ENCODE measurements at places on chromosomes 16 and 17.
A peak's percentile ranks its signal among the peaks of the same experiment; 100 is the strongest.

DNA sequence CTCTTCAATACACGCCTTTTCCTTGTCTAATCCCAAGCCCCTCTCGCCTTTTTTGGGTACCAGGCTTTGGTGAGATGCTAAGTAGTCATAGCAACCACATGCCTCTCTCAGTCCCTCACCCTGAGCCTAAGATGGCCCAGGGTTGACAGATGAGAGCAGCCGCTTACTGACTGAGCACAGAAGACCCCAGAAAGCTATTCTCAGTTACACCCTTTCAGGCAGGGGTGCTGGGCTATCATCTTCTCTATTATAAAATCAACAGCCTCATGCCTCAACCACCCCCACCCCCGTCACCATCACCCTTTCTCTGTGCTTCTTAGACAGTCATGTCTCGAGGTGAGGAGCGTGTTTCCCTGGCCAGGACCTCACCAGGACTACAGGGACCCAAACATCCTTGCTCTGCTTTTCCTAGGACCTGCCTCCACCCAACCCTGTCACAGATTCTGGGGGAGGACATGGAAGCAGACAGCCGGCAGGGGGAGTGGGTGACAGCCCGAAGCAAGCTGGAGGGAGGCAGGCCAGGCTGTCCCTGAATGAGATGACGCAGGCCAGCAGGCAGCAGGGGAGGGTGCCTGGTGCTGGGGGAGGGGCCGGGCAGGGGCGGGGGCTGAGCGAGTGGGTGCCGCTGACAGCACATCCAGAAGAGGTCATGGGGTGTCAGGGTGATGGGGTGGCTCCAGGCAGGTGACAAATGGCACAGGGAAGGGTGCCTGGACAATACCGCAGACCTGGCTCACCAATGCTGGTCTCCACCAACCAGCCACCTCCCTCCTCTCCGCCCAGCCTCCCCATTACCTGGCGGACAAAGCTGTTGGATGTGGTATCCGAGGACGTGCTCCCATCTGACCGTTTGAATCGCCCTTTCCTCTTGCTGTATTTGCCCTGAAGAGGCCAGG, 3.1 kb downstream of the CACNB1 start:
- DNase-seq, result peak; percentile 53

DNA sequence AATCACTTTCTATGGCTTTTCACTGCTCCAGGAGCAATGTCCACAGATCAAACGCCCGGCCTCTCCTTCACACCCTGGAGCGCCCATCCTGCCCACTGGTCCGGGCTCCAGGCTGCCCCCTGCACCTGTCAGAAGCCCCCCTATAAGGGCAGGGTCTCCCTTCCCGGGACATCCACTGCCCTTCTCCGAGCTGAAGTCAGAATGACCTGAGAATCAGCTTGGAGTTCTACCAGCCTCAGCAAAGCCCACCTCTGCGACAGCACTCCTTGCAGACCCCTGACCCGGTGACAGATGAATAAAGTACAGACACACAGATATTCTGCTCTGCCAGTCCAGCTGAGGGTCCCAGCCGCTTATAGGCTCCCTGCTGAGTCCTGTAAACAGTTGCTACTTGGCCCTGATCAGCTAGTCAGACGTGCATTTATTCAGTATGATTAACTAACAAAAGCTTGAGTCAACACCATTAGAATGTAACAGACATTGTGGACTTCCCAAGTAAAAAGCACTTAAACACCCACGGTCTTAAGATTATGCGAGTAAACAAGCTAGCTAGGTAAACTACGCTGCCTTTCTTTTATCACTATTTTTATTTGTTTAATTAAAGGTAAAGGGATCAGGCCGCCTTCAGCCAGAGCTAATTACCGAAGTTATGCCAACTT, 4.8 kb downstream of the SLC7A5 start:
- DNase-seq, result peak; percentile 1

- DNase-seq, result peak; percentile 33
Observed at GRCh38 chr16:57884655-57885133, 82.4 kb upstream of the KIFC3 start.

DNA sequence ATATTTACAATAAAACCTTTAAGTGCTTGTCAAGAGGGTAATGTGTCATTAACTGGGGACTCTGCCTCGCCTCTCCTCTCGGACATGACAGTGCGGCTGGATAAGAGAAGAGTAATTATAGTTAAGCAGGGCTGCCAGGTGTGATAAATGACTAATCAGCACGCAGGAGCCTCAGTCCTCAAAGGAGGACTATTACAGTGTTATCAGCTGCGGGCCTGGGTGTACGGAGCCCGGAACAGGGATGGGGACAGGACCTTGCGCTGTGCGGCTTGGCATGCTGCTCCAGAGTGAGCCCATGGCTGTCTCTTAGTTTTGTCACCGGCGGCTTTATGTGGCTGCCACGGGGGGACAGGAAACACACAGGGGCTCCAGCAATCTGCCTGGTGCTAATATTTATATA, 607.2 kb downstream of the MAF start:
- no peak for DNase-seq

GRCh38 chr17:79741751-79742588, 11.2 kb downstream of the ENPP7 start:
- DNase-seq, result peak; percentile 93

- no peak for DNase-seq
Observed at GRCh38 chr17:31408586-31408985, 17.1 kb downstream of the RAB11FIP4 start.

- no peak for DNase-seq
Observed at GRCh38 chr17:57631871-57632270, 113.2 kb downstream of the CCDC182 start.

DNA sequence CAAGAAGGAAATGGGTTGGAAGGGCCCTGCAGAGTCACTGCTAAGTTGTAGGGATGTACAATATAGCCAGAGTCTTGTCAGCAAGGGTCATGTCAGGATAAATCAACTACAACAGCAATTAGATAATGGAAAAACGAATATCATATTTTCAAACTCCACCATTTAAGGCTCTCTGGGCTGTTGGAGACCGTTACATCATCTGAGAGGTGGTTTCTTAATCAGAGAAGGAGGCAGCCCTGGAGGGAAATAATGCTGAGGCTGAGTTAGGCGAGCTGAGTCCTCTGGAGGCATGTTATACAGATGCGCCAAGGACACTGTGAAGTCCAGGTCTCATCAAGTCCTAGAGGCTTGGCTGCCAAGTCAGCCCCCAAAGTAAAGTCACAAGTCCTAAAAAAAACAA, 30.3 kb downstream of the LYRM9 start:
- no peak for DNase-seq

DNA sequence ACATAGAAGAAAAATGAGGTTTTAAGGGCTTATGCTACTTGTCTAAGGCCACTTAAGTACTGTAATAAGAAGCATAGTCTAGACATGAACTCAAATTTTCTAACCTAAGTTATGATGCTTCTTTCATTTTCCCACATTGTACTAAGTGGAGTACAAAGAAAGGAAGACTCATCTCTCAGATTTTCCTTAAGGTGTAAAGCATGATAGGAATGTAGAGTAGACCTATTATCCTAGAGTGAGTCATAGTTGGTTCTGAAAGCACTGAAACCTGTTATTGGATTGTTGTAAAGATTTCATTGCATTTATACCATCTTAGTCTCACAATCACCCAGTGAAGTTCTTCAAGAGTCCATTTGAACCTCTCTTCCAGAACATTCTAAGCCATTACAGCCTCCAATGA, 343.8 kb downstream of the TOX3 start:
- no peak for DNase-seq

DNA sequence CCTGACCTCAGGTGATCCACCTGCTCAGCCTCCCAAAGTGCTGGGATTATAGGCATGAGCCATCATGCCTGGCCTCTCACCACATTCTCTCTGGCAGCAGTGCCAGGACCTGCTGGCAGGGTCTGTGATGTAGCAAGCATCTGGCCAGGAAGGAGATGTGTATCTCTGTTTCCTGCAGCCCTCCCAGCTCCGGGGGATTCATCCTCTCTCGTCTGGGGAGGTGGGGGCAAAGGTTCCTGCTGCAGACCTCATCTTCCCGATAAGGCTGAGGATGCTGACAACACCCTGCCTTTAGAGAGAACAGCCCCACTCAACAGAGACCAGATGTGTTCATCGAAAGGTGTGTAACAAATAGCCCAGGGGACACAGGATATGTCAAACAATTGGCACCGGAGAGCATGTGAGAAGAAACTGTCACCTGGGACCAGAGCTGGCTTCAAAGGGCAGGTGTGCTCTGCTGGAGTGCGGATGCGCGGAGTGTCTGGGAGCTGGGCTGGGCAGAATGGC, 54.8 kb upstream of the SEC14L1 start:
- DNase-seq, result no peak

DNA sequence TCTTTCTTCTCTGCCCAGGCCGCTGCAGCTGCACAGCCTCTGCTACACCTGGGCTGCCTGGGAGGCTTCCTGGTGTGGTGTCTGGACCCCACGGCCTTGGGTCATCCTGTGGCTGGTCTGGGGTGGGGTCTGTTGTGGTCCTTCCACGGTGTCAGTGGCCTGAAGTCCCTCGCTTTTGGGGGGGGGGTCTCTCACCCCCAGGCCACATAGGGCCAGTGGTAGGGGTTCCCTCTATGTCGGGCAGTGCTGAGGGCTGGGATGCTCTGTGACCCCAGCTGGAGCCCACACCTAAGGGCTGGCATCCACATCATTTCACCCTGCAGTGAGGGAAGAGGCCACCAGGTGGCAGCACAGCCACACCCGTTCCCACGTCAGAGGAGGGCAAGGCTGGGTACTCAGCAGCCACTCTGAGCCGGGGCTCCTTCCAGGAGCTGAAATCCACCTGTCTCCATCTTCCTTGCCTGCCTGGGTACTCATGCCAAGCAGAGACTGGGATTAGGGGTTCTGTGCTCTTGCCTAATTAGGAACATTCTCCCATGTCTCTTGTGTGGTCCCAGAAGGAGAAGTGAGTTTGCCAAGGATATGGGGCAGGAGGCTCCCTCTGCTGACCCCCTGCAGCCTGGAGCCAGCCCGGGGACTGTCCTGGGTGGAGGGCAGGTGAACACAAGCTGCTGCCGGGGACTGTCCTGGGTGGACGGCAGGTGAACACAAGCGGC, 13.0 kb downstream of the ENGASE start:
- peak; percentile 93 for DNase-seq

DNA sequence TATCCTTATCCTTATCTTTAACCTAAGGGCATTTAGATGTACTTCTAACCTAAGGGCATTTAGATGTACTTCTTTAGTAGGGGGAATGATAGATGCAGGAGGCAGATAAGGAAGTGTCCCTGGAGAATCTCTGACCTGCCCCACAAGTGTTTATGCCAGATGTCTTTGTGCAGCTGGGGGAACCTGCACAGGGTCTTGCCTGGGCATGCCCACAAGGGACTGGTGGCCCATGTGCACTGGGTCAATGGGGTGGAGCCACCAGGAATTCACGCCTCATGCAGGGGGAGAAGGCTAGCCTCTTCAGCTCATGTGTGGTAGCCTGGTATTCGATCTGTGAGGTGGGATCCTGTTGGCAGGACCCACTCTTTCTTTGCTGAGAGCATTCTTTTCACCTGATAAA, 38.0 kb downstream of the CA10 start:
- DNase-seq, result no peak

- DNase-seq, result no peak
Observed at GRCh38 chr16:30000735-30001631, 4.9 kb downstream of the INO80E start.

DNA sequence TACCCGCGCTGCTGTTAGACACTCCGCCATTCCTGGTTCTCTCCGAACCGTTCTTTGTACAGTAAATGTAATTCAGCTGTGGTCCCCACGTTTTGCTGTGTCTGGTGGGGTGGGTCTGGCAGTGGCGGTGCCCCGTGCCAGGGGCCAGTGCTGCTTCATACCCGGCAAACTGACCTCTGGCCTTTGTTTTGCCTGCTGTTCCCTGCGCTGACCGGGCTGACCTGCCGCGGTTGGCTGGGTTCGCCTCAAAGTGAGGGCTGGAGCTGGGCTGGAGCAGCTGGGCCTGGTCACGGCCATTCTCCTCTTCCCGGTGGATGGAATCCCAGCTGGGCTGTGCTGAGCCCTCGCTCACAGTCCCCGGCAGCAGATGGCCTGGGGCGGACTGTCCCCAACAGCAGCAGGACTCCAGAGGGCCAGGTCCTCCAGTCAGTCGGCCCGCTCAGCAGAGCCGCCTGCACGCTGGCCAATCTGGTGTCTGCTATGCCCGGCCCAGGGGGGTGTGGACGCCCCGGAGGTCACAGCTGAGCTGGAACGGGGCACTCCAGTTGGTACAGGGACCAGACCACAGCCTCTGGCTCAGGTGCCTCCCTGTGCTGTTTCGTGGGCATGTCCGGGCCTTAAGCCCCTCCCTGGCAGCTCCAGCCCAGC, 1.5 kb upstream of the WFIKKN1 start:
- DNase-seq, result peak; percentile 85

DNA sequence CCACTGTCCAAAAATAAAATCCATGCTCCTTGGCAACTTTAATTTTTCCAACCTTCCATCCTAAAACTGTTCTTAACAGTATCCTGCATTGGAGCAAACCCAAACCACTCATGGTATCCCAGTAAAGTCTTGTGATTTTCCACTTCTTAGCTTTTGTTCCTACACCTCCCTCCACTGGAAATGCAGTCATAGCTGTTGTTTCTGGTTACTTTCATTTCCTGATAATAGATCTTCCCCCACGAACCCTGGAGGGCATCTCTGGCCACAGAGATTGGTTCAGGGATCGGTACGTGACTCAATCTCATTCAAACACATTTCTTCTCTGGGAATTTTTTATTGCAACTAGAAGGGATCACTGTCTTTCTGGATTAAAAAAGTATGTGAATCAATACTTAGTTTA, 276.0 kb downstream of the GRIN2A start:
- DNase-seq, result no peak

GRCh38 chr17:12709063-12709462, 43.4 kb downstream of the MYOCD start:
- DNase-seq, result no peak

- DNase-seq, result no peak
Observed at GRCh38 chr16:81937305-81938038, 73.8 kb downstream of the SDR42E1 start.

DNA sequence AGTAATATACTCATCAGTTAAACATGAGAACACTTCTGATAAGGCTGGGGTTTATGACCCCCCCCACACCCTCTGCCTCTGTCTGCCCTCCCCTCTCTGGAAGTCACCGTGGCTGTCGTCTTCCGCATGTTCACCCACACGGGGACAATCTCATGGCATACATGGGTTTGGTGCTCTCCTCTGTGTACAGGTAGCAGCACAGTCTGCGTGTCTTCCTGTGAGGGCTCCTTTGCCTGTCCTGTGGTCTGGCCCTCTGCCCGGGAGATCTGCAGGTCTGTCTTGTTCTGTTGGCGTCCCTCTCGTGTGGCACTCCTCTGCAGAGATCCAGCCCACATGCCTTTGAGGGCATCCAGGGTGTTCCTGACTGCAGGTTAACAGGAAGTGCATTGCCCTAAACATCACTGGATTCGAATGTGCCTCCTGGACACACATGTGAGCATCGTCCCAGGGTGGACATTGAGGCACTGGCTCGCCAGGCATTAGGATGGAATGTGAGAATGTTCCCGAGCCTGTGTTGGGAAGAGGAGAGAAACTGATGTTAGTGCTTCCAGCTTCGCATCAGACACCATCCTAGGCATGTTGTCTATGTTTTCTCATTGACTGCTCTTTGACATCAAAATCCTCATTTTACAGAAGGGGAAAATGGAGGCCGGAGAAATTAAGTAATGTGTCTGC, 54.5 kb downstream of the NKD1 start:
- no peak for DNase-seq

- no peak for DNase-seq
Observed at GRCh38 chr17:61265397-61265796, 134.2 kb upstream of the TBX2 start.

GRCh38 chr16:12160249-12160648, 183.7 kb downstream of the SNX29 start:
- no peak for DNase-seq
